DMS 273 treated with DMSO at 0.1 percent for 48 hours (cell line): ENCODE measurements at places on chromosomes 13 and 19.
A peak's percentile ranks its signal among the peaks of the same experiment; 100 is the strongest.

DNA sequence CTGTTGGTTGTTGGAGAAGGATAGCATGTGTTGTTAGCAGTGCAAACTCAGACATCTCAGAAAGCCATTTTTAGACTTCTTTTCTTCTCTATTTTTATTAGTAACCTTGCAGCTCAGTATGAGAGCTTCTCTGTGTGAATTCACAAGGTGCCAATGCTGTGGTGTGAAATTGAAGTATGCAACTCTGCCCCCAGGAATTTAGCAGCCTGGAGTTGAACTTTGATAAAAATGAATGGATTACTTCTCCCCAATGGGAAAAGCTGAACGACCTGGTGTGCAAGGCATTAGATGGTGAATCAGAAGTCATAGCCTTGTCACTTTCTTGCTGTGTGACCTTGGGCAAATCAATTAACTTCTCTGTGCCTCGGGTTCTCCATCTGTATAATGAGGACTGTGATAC is 512.3 kb upstream of the PCDH9 start:
- DNase-seq = no peak

DNA sequence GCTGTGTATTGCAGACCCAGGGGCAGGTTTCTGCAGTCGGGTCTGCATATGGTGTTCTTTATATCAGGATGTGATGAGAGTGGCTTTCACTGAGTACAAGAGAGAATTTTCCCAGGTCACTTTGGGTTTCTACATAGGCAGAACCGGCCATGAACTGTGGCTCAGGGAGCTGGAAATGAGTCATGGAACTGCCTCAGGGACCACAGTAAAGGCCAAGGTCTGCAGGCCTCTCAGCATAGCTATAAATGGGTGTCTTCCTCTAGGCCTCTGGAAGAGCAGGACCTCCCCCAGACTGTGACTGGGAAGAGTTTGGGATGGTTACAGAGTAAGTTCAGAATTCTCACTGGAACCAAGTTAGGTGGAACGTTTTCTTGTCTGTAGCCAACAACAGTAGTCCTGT is 51.8 kb upstream of the ZNF681 start:
- no peak for DNase-seq

DNA sequence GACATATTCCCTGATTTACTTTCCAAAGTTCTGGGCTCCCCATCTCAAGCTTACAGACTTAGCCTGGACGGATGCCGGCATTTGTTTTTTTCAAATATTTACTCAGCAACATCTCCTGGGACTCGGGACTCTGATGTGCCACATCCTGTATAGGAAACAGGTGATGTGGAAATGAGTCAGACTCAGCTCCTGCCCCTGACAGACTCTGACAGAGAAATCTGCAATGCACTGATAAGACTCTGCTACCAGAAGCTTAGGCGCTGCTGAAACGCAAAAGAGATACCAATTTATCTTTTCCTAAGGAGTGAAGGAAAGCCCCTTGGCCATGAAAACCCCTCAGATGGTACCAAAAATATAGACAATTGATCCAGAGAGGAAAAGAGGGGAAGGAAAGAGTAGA is 16.2 kb downstream of the LAIR2 start:
- no peak for DNase-seq

GRCh38 chr13:100068133-100068931 is 20.6 kb upstream of the PCCA start:
- no peak for DNase-seq

GRCh38 chr13:18947376-18947977 is 234.1 kb downstream of the TUBA3C start:
- DNase-seq = no peak

- DNase-seq = no peak
Observed at GRCh38 chr13:59801107-59801880, 362.4 kb downstream of the DIAPH3 start.

GRCh38 chr19:45528744-45529419 is 21.6 kb downstream of the VASP start:
- DNase-seq = no peak

DNA sequence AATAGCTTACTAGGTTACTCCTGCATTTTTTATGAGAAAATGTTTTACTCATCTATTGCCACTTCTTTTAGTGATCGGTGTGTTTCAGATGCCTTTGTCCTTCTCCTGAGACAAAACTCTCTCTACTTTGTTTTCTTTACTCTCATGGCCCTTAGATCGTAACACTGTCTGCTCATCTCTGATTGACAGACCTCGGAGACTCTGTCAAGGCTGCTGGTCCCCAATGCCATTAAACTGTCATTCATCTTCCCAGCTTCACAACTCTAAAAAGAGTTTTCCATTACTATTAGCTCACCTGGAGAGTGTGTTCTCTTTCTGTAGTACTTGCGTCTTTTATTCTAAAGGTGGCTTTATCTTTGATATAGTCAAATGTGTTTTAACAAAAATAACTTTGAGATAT is 765.2 kb downstream of the SLITRK1 start:
- DNase-seq = no peak

DNA sequence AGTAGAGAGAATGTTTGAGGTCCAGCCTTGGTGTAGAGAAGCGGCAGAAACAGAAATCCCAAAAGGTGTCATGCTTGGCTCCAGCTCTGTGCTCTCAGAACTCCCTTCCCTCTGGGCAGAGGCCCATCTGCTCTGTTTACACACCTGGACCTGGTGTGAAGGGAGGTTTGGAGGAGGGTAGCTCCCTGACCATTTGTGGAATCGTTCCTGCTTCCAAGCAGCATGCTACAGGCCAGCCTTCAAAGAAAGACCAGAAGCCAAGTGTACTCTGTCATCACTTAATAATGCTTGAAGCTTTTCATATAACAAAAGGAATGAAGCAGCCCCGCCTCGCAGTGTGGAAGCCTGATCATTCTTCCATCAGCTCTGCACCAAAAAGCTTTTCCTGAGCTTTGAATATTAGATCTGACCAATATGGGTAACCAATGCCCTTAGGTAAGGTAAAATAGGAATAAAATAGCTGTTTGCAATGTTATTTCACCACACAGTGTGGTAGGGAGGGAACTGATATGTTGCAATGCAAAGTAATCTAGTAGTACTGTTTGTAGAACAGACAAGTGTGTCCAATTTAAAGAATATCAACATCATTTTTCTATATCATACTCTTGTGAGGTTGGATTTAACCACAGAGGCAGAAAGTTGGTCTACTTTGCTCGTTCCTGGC is 63.3 kb downstream of the ZIC5 start:
- no peak for DNase-seq

DNA sequence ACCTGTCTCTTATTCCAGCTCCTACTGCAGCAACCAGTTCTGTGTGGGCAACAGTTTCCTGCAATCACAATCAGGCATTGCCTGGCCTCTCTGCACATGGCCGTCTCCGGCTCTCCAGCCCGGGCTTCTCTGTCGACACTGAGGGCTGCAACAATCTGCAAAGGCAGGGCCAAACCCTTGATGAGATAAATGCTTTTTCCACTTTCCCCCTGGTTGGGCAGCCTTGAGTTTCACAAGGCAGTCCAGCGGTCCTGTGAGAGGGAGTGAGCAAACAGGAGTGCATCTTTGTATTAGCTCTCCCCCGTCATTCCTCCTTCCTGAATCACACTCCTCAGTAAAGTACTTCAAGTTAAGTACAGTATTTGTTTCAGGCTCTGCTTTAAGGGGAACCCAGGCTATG is 40.7 kb upstream of the VWA8 start:
- no peak for DNase-seq

DNA sequence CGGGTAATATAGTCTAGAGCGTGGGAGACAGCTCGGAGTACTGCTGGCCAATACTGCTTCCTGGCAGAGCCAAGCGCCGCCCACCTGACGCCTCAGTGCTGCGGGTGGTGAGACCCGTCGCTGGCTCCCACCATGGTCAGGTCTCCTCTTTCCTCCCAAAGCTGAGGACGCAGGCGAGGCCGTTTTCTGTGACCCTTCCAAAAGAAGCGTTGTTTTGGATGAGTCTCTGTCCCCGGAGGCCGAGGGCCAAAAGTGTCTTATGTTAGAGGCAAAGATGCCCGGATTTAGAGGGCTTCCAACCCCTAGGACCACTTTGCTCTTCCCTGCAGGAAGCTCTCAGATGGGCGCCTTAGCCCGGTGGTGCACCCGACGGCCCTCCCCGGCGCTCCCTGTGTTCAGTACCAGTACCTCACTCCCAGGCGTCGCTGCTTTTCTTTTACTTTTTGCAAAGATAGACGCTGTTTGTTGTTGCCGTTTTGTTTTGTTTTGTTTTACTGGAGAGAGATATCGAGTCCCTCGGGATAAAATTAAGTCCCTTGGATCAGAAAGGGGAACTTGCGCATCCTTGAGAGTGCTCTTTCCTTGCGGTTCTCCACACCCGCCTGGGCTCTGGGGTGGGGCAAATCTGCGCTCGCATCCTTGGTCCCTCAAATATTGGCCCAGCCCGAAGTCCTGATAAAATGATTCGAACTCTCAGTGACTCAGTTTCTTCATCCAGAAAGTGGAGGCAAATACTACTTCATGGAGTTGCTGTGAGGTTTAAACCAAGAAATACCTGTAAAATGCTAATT is 7.0 kb downstream of the PDX1 start:
- no peak for DNase-seq

DNA sequence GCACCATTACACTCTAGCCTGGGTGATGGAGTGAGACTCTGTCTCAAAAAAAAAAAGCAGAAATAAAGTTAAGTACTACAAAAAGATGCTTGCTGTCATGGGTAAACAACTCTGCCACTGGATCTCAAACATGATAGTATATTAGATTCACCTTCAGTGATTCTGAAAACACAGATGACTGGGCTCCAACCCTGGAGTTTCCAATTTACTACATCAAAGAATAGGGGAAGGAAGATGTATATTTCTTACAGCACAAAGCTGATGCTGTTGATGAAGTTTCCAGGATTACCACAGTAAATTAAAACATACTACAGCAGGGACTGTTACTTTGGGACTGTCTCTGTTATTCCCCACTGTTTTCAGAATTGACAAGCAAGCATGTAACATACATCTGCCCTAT is 5.2 kb downstream of the ZNF561 start:
- DNase-seq = no peak

DNA sequence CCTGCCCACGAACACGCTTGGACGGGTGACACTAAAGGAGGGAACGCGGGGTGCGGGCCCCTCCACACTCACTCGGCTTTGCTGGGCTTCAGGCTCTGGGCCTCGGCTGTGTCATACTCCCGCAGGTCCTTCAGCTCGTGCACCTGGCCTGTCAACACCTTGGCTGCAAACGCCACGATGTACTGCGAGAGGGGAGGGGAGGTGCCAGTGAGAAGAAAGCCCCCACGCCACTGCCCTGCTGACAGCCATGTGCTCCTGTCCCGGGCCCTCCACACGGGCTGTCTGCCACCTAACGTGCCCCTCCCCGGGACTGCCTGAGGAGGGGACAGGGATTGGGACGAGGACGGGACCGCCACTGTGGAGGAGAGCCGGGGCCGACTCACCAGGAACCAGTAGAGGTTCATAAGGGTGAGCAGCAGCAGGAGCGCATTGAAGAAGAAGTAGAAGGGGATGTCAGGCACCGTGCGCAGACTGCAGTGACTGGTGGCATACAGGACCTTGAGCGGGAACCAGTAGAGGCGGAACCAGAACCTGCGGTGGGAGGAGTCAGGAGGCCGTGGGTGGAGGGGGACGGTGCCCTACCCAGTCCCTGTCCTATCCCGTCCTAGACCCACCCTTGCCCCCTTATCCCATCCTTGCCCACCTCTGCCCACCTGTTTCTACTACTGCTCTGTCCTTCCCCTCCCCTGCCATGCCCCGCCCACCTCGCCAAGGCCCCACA is 16.9 kb downstream of the CERS1 start:
- DNase-seq = no peak

- DNase-seq = no peak
Observed at GRCh38 chr19:30530751-30531150, 158.6 kb downstream of the ZNF536 start.

DNA sequence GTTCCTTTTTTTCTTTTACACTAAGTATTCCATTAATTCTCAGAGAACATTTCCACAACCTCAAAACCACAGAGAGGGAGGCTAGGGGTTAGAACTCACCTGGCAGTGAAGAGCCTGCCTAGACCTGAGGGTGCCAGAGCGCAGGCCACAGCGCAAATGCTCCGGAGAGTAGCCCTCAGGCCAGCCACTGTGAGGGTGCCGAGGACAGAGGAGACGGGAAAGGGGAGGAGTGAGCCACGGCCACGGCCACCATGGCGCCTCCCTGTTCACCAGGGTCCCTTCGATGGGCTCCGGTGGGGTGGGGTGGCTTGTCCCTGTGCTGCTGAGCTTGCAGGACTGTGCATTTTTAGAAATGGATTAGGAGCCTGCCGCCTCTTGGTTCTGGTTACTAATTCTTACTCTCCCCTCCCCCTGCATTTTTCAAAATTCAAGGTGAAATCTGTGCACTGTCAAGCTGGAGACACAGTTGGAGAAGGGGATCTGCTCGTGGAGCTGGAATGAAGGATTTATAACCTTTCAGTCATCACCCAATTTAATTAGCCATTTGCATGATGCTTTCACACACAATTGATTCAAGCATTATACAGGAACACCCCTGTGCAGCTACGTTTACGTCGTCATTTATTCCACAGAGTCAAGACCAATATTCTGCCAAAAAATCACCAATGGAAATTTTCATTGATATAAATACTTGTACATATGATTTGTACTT is 58.8 kb downstream of the GGACT start:
- no peak for DNase-seq

DNA sequence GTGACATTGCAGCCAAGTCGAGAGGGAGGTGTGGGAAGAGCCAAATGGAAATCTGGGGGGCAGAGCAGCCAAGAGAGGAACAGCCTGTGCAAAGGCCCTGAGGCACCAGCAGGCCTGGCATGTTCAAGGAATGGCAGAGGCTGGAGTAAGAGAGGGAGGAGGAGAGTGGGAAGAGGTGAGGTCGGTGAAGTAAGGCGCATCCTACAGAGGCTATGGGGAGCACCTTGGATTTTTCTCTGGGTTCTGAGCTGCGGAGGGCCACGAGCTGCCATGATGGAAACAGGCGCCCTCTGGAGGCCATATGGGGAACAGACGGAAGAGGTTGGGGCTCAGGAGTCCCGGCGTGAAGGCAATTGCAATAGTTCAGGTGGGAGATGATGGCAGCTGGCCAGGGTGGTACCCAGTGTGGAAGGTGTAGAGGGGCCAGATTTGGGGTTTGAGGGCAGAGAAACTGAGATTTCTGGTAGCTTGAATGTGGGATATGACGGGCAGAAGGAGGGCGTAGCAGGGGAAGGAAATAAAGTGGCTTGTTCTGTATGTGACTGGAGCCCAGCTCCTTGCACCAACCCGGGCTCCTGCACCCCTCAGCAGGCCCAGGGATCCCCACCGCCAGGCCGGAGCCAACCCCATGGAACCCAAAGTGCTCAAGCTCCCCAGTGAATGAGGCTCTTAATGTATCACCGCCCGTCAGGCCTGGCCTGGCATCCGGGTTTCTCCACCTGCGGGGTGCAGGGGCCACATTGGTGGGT is 20.5 kb upstream of the STRN4 start:
- DNase-seq = peak; percentile 45

DNA sequence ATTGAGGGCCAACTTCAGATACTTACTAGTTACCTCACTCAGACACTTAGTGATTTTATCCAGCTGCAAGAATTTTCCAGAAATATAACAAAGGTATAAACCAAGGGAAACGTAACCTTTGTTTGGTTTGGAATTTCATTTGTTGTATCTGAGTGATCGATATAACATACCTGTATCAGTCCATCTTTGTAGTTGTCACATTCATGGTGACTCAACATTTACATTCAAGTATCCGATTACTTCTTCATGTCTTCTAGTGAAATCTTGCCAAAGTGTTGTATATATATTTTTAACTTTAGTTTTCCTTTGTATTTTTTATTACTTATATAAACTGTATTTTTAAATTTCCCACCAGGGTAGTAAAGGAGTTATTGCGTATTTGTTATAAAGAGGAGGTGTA is 16.9 kb upstream of the MYCBP2 start:
- no peak for DNase-seq
